ENCODE measurements at places on chromosomes 11 and 22.

DNA sequence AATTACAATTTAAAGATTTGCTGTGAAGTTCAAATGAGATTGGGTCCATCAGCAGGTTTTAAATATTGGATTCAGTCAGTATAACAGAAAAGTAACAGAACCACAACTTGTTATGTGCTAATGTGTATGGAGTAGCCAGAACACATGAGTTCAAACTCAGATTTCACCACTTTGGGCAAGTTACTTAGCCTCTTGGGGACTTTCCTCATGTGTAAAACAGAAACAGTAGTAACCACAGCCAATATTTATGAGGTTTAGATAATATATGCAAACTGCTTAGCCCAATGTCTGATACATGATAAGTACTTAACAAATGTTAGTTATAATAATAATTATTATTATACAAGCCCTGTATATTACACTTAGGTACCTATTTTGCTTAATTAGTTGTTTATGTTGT lies 21.8 kb upstream of the SLC5A12 start:
- no peak for DNase-seq

GRCh38 chr11:64208796-64209562 lies 2.5 kb downstream of the FERMT3 start:
- no peak for DNase-seq

DNA sequence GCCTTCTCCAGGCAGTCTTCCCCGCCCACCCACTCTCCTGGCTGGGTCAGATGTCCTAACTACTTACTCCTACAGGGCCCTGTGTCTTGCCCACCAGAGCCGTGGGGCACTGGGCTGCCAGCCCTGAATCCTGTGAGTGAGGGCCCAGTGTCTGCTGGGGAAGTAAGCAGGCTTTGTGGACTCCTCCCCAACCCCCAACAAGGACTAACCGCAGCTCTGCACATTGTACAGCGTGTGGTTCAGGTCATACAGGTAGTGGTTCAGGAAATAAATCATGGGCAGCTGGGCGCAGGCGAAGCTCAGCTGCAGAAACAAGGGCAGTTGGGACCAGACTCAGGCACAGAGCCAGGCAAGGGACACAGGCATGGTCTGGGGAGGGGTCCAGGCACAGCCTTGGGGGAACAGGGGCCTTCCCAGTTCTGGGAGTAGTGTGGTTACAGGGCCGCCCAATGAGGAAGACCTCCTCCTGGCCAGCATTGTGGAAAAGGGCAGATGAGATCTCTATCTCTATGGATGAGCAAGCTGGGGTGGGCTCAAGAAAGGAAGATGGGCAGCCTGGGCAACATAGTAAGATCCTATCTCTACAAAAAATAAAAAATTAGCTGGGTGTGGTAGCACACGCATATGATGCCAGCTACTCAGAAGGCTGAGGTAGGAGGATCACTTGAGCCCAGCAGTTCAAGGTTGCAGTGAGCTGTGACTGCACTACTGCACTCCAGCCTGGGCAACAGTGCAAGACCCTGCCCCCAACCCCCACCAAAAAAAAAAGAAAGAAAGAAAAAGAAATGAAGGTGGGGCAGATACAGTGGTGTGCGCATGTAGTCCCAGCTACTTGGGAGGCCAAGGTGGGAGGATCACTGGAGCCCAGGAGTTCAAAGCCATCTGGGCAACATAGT lies 5.5 kb downstream of the UNC93B1 start:
- no peak for DNase-seq

GRCh38 chr22:36584666-36585065 lies 55.7 kb upstream of the EIF3D start:
- DNase-seq: no peak

DNA sequence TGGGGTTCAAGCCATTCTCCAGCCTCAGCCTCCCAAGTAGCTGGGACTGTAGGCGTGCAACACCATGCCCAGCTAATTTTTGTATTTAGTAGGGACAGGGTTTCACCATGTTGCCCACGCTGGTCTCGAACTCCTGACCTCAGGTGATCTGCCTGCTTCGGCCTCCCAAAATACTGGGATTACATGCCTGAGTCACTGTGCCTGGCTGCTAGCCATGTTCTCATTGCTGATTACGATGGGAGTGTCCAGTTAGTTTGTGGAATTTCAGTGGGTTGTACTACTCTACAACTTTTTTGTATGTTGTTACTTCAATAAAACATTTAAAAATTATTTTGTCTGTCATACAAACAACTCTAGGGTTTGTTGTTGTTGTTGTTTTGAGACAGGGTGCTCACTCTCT lies 4.8 kb upstream of the VPS11 start:
- DNase-seq: peak; percentile 75

- DNase-seq: no peak
Measured at GRCh38 chr22:47307326-47307725, 544.9 kb downstream of the TBC1D22A start.

- DNase-seq: no peak
Measured at GRCh38 chr11:85236211-85236610, 390.9 kb downstream of the DLG2 start.

DNA sequence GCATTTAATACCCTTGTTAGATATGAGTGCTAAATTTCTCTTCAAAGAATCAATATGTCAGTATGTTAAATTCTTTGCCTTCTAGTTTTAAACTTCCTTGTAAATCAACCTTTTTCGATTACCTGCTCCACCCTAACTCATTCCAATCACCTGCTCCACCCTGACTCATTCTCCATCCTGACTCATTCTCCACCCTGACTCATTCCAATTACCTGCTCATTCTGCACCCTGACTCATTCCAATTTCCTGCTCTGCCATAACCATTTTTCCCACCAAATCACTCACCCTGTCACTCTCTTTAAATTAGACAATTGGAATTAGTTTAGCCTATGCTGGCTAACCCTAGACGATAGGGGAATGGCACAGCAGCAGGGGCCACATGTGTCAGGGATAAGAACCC lies 519.5 kb upstream of the LRRC4C start:
- DNase-seq: peak; percentile 4

DNA sequence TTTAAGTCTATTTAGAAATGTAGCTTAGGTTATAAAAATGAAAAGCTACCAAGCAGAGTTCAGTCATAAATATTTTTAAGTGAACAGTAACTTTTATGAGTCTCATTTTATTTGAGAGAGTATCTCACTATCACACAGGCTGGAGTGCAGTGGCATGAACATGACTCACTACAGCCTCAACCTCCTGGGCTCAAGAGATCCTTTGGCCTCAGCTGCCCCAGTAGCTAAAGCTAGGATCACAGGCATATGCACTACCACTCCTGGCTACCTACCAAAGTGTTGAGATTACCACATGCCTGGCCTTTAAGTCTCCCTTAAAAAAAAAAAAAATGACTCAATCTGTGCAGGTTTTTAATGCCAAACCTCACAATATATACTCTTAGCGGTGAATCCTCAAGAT lies 34.7 kb upstream of the CLNS1A start:
- peak; percentile 96 for DNase-seq

DNA sequence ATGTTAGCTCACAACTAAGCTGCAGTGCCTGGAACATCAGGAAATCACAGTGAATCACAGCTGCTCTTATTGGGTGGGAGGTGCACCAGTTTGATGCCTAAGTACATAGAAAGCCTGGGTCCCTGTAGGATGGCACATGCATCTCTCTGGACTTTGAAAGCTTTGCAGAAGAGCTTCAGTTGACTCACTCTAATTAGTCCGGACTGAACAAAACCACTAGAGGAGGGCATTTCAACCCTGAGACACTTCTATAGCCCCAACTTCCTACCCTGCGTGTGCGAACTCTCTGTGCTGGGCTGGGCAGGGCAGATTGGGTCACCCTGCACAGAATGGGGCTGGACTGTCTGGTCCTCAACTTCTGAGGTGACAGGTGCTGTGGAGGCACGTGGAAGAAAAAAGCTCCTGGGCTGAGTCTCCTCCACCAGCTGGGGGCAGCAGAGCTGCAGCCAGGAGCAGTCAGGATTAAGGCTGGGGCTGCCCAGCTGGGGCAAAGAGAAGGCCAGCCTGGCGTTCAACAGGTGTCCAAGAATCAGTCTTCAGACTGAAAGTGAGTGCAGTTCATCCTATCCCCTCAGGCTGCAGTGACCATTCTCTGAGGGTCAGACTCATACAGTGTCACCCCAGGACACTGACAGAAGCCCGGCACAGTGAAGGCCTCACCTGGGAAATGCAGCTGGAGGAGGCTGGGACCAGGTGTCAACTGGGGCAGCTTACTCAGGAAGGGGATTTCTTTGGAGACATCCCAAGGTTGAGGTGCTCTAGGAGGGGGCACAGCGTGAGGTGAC lies 22.1 kb downstream of the GGTLC2 start:
- DNase-seq: peak; percentile 56

DNA sequence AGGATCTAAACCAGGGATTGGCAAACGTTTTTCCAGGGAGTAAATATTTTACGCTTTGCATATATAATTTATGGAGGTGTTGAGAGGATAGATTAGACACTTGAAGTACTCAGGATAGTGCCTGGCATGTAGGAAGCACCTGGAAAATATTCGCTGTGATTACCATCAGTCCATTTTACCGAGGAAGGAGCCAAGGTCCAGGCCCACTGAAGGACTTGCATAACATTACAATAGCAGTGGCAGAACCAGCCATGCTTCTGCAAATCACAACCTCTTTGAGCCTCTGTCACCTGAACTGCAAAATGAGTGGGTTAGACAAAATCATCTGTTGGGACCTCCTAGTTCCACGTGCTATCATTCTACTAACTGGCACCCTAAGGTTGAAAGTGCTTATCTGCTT lies 5.4 kb downstream of the FUT4 start:
- no peak for DNase-seq

DNA sequence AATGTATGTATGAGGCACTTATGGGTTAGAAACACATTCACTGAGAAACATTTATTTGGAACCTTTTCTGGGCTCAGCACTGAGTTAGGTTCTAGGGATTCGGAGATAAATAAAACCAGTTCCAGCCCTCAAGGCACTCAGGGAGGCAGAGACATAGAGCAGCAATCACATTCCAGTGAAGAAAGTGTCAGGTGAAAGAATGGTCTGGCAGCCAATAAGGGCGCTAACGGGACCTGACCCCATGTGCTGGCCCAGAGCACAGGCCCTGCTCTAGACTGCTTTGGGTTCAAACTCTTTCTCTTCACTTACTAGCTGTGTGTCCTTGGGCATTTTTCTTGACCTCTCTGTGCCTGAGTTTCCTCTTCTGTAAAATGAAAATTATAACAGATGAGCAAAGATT lies 146.0 kb upstream of the SYT13 start:
- no peak for DNase-seq

DNA sequence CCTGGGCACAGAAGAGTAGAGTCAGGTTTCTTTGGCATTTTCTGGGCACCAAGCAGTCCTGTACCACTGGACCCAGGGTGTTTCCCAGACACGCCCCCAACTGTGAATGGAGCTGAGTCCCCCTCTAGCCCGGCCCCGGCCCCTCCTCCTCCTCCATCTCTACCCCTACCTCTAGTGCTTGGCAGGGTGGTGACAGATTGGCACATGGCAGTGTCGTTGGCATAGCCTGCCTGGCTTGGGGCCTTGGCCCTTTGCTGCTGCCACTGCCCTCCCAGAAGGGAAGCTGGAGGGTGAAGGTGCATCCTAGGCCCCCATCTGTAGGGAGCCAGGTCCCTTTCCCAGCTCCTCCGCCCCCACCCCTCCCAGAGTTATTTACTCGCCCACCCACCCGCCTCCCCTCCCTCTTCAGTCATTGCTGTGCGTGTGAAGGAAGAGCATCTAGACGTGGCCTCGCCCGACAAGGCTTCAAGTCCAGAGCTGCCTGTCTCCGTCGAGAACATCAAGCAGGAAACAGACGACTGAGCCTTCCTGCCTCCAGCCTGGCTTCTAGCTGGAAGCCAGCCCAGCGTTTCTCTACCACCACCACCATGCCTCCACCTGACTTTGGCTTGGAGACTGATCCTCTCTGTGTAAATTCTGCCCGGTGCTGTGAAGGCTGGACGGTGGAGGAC lies 10.9 kb downstream of the CHADL start:
- DNase-seq: no peak

DNA sequence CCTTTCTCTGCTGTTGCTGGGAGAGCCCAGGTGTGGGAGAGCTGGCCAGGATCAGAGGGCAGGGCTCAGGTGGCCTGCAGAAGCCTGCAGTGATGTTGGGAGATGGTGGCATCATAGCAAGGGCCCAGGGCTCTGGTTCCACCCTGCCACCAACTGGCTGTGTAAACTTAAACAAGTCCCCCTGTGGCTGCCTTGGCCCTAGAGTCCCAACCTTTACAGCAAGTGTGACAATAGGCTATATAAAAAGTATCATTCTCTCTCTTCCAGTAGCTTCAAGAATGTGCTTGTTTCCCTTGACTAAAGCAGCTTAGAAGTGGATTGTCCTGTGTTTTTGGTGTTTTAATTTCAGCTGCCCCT lies 201.8 kb upstream of the E2F8 start:
- DNase-seq: no peak

DNA sequence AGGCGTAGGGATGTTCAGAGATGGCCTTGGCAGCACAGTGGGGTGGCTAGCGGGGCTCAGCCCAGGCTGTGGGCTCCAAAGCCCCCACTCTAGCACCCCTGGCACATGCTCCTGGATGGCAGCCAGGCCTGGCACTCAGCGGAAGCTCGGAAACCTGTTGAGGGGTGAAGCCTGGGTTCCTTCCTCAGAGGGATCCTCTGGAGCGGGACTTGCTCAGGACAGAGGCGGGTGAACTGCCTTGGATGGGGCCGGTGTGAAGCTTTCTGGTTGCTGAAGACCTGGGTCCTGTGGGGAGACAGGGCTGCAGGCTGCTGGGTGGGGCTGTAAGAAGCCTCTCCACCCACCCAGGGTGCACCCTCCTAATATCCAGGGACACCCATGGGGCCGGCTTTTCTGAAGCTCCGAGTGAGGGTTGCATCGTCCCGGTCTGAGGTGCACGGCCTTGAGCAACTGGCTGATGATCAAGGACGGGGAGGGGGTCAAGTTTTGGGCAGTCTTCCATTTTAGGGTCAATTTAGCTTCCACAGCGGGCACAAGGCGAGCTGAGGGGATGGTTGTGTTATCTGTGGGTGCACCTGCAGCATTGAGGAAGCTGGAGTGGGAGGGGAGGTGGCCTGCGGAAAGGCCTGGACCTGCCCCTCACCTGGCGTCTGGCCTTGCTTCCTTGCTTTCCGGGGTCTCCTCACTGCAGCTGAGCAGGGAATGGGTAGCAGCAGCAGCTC lies 5.2 kb downstream of the MRGPRE start:
- no peak for DNase-seq

DNA sequence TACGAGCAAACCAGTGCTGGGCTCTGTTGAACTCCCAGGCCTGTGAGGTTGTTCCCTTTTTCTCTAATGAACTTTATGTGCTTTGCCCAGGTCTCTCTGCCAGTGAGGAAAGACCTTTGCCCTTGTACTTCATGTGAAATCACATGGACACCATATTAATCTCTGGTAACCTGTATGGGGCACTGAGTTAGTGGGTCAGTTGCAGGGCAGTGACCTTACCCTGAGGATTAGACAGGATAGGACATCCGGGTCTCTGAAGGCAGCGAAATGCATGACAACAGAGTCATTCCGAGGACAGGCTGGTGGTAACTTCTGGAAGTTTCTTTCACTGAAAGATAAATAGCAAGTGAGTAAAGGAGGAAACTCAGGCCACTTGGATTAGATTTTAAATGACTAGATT lies 93.7 kb downstream of the ZBTB16 start:
- DNase-seq: no peak

DNA sequence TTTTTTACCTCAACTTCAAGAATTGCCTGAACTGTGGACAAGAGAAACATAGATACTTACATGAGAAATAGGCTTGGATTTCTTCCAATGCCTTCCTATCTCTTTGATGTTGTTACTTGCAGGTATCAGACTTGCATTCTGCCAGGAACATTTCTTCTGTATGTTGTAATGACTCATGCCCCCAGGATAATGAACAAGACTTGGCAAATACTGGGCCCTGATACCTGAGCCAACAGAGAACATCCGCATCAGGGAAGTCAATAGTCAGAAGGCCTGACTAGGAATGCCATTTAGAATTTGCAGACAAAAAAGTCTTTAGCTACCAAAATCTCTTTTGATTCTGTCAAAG lies 273.7 kb upstream of the KIRREL3 start:
- DNase-seq: no peak

Measured in cardiac fibroblast (primary cell).